Activated CD8-positive, alpha-beta memory T cell treated with anti-CD3 and anti-CD28 coated beads, Interleukin-2, amount 10 ng/mL, durations not matched to agents 7 days and 5 days (primary cell): ENCODE measurements at places on chromosomes 6 and 20. TPM values are rescaled to one million over a fixed set of nuclear protein-coding genes. Genes with fewer than 3 reads are reported as not detected.

GRCh38 chr6:21278375-21278745, 315.2 kb upstream of the SOX4 start:
- H3K27me3 ChIP-seq: no peaks in the 10 kb centered on the region
- no peak overlapping the region for H3K4me3 ChIP-seq
- H3K4me1 ChIP-seq: no peaks in the 10 kb centered on the region
- H3K27ac ChIP-seq: no peak overlapping the region
- no peak for DNase-seq

GRCh38 chr20:25479638-25480037, 72.2 kb downstream of the GINS1 start:
- H3K4me3 ChIP-seq: no peak overlapping the region
- H3K27ac ChIP-seq: no peak overlapping the region
- no peak for DNase-seq
- no peaks in the 10 kb centered on the region for H3K27me3 ChIP-seq

Gene TSBP1
- not detected for total RNA-seq

Gene PSMG4
- total RNA-seq: 24.4 TPM

Gene BPI
- total RNA-seq: not detected
